ENCODE measurements at places on chromosomes 6 and 20.

- DNase-seq, result no peak
Measured at GRCh38 chr6:124203812-124204167, 400.1 kb downstream of the NKAIN2 start.

GRCh38 chr20:41032271-41032670 is 3.6 kb downstream of the TOP1 start:
- no peak for DNase-seq

DNA sequence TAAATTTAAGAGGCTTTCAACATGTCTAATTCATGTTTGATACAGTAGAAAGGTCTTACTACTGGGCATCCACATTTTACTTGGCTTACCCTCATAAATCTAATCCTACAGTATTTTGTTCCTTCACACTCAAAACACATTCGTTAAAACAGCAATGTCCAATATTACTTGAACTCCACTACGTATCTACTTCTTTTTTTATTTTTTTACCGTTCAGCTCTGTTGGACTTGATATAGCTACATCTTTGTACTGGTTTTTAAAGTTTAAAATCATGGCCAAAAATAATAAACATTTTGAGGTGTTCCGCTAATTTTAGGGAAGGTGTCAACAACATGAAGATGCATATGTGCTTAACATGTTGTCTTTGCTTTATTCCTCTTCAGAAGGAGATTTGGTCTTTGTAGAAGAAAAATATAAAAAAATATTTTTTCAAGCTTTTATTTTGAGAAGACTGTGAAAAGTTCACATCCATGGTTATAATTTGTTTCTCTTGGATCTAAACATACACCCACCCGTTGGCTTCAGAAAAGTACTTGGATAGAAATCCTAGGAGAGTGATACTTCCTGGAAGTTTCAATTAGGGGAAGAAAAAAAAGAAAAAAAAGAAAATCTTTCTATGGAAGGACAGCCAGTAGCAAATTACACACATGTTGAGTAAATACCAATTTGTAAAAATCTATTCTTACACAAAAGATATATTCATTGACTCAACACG is 71.5 kb downstream of the EPB41L2 start:
- DNase-seq, result no peak

GRCh38 chr6:119844387-119844786 is 494.8 kb upstream of the MAN1A1 start:
- DNase-seq, result no peak

DNA sequence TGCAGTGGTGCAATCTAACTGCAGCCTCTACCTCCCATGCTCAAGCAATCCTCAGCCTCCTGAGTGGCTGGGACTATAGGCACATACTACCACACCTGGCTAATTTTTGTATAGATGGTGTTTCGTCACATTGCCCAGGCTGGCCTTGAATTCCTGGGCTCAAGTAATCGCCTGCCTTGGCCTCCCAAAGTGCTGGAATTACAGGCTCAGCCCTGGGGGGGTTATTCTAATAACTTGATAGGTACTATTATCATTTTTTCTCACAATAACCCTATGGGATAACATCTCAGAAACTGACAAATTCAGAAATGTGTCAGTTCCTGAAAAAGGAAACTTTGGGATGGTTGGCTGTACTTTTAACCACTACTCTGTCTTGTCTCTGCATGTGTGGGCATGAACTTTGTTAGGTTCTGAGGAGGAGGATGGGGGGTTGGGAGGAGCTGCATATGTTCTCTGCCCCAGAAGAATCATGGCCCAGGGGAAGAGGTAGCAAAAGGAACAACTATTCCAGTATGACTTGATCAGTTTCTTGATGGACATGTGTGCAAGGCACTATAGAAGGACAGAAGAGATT is 169.9 kb downstream of the CARMIL1 start:
- no peak for DNase-seq
